ENCODE measurements at places on chromosomes 3 and 15.

DNA sequence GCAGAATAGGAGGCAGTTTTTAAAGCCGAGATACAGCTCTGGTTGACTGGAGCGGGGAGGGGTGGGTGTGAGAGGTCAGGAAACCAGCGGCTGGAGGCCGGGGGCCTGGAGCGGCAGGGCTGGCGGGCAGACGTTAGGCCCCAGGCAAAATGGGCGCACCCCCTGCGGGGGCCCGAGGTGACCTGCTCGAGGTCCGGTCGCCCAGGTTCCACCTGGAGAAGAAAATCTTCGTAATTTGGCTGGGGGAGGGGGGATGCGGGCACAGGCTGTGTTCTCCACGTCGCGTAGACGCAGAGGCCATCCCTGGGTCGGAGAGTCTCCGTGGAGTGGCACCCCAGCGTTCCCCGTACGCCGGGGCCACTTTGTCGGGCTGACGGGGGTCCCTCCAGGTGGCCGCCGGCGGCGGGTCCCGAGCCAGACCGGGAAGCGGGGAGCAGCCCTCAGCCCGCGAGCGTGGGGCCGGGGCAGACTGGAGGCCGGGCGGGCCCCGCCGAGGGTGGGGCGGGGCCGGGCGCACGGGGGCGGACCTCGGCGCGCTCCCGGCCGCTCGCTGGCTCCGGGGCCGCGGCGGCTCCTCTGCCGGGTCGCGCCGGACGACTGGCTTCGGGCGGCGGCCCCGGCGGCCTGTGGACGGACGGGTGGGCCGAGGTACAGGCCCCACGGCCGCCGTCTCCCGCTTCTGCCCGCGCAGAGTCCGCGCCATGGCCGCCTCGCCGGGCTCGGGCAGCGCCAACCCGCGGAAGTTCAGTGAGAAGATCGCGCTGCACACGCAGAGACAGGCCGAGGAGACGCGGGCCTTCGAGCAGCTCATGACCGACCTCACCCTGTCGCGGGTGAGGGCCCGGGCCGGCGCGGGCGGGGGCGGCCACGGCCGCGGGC lies at the start of gene CRTC3:
Gene CRTC3 (plus strand): TSS at position 553 of the 879 bp plus-strand sequence. CDS start 149 bp downstream, at position 702.
- DNase-seq, result peak; percentile 52

GRCh38 chr3:127339928-127340861 lies 52.3 kb upstream of the PRR20G start:
- DNase-seq, result no peak

DNA sequence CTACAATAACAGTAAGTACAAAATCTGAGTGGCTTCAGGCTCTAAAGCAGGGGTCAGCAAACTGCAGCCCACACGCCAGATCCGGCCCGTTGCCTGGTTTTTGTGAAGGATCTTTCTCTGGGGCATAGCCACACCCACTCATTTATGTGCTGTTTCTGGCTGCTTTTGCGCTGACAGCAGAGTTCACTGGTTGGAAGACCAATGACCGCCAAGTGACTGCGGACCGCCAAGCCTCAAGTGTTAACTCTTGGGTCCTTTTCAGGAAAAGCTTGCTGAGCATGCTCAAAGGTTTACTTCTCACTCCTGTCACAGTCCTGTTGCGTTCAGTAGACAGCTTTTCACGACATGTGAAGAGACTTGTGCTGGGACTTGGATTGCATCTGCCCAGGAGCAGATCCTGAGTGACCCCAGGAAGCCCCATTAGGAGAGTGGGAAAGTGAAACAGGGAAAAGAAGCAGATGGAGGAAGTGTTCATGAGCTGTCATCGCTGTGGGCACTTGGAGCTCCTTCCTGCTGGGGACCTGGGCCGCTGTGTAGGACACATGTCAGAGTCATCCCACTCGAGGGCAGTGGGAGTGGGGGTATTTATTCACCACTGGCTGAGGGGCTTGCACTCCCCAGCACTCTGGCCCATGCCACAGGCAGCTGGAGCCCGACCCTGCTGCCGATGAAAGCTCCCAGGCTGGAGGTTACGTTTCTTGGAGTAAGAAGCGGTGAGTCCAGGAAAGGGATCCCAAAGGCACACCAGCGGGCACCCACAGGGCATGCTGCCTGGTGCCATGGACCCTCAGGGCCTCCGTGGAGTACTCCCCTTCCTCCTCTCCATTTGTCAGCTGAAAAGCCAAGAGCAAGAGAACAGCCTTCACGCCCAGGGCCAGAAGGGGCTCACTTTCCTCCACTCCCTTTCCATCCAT lies 249.1 kb downstream of the PLCL2 start:
- DNase-seq, result no peak

DNA sequence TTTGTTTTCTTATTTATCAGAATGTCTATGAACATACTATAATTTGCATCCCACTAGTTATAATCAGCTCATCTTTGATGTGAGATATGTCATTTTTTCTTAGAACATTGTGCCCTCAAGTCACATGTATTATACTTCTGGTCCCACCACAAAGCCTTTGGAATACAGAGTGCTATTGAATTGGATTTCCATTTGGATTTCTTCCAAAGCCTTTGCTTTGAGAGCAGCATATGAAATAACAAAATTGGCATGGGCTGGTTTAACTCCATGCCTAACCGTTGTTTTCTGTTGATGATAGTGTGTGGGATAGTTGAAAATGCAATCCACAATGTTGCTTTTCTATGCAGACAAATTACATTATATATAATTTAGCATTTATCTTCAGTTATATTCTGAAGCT lies 284.5 kb upstream of the PLSCR5 start:
- no peak for DNase-seq

GRCh38 chr3:124878561-124879336 lies 8.4 kb downstream of the ITGB5 start:
- DNase-seq, result no peak

DNA sequence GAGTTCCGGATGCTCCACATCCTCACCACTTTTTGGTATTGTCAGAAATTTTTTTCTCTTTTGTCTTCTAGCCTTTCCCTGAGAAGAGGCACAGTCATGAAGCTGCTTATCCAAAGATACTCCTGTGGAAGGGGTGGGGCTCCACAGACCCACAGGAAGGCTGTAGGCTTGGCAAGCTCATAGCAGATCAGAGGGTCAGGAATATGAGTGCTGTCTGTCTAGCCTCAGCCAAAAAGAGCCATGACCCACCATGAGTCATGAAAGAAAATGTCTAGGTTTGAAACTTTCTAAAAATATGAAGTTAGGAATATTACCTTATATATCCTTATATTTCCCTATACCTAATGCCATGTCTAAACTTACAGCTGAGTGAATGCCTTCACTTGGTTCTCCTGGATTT lies 118.2 kb upstream of the THBS1 start:
- no peak for DNase-seq

DNA sequence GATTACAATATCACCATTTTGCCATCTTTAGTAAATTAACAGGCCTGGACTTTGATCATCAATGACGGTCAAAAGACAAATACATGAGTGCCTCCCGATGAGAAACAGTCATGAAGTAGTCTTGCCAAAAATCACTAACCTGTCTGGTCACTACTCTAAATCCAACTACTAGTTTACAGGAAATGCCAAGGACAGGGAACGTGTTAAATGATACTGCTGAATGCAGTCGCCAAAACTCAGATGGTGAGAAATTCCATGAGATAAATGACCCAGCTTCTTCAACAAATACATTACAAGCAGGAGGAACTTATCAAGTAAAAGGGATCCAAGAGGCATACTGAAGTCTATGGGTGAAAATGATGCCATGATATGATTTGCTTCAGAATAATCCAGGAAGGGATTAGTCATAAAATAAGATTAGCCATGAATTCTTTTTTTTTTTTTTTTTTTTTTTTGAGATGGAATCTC lies 35.8 kb upstream of the ATP13A3 start:
- no peak for DNase-seq

DNA sequence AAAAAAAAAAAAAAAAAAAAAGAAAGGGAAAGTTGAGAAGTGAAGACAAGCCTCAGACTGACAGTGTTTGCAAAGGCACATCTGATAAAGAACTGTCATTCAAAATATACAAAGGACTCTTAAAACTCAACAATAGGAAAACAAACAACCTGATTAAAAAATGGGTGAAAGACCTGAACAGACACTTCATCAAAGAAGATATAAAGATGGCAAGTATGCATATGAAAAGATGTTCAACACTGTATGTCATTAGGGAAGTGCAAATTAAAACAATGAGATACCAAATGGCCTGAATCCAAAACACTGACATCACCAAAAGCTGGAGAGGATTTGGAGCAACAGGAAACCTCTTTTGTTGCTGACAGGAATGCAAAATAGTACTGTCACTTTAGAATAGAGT lies 48.6 kb downstream of the MCCC1 start:
- no peak for DNase-seq

DNA sequence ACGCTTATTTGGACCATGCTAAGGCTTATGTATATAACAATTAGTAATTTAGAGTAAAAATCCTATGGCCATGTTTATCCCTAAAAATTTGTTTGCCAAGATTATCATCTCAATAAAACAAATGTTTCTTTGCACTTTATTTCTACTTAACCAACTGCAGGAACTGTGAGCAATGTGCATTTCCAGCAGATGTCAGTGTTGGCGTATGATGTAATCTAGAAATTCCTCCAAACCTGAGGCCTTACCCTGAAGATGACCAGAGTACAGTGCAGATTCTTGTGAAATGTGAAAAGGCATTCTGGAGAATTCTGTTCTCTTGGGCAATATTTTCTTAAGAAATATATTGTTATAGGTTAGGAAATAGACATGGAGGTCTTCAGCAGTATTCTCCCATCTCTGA lies 205.9 kb downstream of the MBNL1 start:
- DNase-seq, result no peak

DNA sequence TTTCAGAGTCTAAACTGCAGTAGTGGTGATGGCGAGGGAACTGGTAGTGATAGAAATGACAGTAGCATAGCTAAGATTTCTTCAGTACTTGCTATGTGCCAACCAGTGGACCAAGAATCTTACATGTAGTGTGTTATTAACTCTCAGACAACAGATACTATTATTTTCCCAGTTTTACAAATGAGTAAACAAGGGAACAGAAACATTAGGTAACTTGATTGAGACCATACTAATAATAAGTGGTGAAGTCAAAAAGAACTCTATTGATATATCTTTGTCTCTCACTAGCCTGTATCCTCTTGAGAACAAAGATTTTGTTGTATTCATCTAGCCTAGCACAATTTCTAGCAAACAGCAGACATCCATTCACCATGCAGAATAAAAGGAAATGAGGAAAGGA lies 250.1 kb downstream of the ZBTB20 start:
- DNase-seq, result no peak

DNA sequence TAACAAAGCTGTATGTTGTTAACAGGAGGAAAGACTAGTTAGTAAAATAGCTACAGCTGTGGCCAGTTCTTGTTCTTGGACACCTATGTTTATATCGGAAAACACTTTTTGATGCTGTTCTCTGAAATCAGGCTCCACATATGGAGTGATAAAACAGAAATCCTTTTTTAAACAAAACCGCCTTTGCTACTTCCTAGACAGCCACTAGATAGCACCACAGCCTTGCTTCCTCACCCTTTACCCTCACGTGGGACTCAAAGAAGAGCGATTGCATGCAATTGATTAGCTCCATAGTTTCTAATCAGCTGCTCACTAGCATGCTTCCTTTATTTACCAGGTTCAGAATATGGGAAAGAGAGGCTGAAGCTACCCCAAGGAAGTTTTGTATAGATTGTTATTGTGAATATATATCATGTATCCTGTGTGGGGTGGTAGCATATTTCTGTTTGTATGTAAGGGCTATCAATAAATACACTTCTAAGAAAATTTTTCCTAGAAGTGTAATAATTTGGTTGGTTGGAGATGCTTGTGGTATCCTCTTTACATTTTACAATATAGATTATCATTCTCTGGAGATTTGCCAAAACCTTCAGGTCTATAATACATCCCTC lies 4.3 kb upstream of the MTFMT start:
- DNase-seq, result no peak

GRCh38 chr15:74053941-74054529 lies 28.3 kb downstream of the GOLGA6A start:
- peak; percentile 9 for DNase-seq

GRCh38 chr3:143775459-143775858 lies 72.8 kb downstream of the SLC9A9 start:
- no peak for DNase-seq

DNA sequence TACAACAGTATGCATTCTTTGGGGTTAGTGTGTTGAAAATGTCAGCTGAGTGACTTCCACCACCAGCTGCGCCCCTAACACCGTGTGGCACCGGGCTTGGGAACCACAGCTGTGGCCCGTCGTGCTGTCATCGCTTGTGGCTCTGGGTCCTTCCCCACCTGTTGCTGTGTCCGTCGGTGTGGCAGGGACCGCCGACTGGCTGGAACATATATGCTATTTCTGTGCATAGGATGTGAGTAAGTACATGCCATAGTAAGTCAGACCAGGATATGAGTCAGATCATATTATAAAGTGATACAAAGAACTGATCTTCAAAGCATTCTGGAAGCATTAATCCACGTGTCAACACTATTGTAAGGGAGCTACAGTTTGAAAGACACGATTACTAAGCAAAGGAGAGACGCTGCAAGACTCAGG lies 31.9 kb downstream of the EHD4 start:
- DNase-seq, result peak; percentile 27

DNA sequence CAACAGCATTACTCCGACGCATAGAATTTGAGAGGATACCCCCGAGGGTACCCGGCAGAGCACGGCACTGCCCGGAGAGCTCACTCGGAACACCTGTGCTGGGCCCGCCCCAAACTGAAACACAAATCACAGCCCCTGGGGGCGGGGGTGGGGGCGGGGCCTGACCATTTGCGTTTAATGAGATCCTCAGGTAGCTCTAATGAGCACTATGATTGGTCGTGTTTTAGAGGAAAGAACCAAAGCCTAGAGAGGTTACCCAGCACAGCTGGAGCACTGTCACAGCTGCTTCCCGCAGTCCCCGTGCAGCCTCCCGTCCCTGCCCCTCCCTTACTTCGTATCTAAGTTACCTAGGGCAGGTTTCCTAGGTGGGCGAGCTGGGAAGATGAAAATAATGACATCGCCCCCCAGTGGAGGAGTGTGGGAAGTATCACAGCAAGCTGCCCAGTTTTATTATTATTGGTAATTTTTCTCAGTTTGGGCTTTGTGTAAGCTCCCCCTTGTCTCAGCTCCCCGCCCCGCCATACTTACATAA lies 187.1 kb downstream of the PDE8A start:
- peak; percentile 4 for DNase-seq

- DNase-seq, result no peak
These were observed 41.6 kb downstream of the CTDSPL start for GRCh38 chr3:37903320-37903719.

DNA sequence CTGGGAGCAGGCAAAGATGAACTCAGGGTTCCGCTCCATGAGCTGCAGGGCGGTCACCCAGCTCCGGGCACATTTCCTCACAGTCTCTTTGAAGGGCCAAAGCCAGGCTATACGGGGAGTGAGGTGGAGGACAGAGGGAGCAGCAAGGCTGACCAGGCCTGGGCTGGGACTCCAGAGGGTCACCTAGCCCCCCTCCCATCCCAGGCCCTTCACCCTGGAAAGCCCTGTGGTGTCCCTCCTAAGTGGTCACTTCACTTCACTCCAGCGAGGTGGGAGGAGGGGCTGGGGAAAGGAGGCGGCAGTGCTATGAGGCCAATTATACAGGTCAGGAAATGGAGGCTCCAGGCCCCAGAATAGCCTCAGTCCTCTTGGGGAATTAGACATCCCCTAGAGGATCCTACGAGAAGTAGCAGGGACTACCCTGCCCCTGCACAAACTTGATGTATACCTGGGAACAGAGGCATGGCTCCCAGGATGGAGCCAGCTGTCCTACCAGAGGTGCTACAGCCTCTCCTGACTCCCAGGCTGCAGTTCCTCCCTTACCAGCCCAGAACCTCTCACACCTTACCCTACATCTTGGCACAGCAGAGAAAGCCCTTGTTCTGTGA lies 5.7 kb downstream of the MAN2C1 start:
- no peak for DNase-seq

- no peak for DNase-seq
These were observed 172.1 kb downstream of the POLR2M start for GRCh38 chr15:57878573-57878972.

GRCh38 chr15:92520914-92521623 lies 127.4 kb downstream of the ST8SIA2 start:
- no peak for DNase-seq

Data from stimulated activated CD8-positive, alpha-beta memory T cell treated with anti-CD3 and anti-CD28 coated beads, Interleukin-12 subunit alpha, Interleukin-12 subunit beta, amount 100 ng/mL, for 4 hours (primary cell).